ENCODE measurements at places on chromosomes 1 and 21.

DNA sequence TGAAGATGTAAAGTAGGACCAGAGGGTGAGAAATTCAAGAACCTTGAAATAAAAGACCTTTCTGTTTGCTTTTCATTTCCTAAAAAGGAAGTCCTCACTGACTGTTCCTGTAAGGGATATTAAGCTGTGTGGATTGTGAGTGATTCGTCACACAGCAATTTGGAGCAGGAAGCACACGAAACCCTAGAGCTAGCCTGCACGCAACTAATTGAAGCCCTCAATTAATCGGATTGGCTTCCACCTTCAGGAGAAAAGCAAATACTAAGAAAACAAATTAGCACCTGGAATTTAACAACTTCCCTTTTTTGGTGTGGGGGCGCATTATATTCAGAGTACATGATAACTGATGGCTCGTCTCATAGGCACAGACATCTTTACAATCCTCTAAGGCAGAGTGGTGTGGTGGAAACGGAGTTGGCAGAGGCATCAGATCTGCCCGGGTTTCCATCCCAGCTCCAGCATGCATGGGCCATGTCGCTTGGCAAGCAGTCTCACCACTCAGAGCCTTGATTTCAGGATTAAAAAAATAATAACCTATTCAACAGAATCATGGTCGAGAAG is 95.2 kb downstream of the KCNJ15 start:
- no peak for DNase-seq

GRCh38 chr21:43667191-43667904 is 8.0 kb downstream of the RRP1B start:
- DNase-seq = no peak

- DNase-seq = no peak
Measured at GRCh38 chr21:31801551-31802219, 69.8 kb upstream of the SCAF4 start.

DNA sequence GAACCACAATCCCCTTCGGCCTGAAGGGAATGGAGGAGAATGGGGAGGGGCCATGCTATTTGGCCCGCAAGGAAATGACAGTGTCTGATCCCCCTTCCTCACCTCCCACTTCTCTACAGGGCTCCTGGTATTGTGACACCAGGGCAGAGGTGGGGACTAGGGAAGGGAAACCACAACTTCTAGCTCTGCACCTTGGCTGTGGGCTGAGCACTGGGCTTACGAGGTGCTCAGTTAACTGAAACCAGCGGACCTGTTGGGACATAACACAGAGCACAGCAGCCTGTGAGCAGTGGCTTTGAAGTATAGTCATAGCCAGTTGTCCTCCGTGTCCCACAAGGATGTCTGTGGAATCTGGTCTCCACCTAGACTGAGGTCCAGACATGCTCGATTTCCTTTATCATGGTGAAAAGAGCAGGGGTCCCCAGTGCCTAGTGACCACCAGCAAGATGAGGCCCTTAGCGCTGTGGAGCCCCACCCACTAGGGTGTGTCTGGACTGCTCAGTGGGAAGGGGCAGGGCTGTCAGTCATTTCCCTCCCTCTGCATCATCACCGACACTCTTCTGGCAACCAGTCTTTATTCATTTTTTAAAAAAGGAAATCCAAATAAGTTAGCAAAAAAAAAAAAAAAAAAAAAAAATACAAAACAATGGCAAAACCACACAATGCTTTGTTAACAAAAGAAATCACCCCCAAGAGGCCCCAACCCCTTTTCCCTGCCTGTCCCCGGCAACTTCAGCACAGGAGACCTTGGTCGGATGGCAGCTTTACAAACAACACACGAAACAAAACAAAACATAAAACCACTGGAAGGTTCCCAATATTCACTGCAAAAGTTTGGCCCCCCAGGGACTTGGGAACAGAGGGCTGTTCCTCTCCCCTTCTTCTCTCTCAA is 3.0 kb downstream of the MYOG start:
- no peak for DNase-seq

DNA sequence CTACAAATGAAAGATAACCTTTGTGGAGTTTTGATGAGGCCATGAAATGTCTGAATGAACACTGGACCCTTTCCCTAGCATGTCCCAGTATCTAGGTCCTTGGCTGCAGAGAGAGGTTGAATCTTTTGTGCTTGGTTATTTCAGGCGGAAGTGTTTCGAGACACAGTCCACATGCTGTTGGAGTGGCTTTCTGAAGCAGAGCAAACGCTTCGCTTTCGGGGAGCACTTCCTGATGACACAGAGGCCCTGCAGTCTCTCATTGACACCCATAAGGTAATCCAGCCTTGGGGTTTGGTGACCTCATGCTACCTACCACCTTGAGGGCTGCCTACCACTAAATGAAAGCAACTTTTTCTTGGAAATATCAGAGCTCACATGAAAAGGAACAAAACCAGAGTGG is 38.9 kb upstream of the BMP8A start:
- DNase-seq = no peak

DNA sequence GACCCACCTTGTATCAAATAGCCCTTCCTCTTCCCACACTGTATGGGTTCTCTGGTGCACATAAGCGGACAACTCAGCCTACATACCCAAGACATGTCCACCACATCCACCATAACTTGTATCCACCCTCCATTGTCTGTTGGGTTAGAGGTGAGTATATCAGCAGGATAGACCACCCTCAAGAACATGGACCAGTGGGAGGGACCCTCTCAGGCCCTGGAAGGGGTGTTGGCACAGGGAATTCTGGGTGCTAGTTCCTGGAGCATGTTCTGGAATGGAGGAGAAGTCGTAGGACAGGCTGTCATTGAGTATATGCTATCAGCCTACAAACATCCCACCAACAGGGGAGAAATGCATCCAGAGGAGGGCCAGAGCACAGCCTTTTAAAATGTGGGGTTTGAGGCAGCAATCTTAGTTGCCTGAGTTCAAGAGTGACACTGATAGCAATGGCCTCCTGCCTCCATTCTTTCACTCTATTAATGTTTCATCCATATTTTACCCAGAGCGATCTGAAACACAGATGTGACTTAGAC is 7.5 kb downstream of the CD55 start:
- no peak for DNase-seq

All from anterior cingulate cortex (tissue), 58 donors.